ENCODE measurements at places on chromosomes 12 and 14.

DNA sequence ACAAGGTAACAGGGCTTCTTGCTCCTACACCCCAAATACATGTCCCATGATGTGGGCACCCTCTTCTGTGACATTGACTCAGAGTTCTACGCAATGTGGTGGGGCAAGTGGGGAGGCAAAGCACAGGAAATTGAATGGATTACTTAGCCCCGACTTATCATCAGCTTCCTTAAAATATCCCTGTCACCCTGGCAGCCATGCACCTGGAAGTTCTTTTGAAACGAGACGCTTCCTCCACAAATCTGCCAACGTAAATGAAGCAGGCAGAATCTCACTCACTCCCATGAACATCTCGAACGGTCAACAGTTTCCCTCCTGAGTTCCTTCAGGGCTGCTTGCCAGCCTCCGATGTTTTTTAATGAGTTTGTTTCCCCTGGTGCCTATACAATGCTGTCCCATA lies 33.5 kb downstream of the RNFT2 start:
- DNase-seq = no peak

DNA sequence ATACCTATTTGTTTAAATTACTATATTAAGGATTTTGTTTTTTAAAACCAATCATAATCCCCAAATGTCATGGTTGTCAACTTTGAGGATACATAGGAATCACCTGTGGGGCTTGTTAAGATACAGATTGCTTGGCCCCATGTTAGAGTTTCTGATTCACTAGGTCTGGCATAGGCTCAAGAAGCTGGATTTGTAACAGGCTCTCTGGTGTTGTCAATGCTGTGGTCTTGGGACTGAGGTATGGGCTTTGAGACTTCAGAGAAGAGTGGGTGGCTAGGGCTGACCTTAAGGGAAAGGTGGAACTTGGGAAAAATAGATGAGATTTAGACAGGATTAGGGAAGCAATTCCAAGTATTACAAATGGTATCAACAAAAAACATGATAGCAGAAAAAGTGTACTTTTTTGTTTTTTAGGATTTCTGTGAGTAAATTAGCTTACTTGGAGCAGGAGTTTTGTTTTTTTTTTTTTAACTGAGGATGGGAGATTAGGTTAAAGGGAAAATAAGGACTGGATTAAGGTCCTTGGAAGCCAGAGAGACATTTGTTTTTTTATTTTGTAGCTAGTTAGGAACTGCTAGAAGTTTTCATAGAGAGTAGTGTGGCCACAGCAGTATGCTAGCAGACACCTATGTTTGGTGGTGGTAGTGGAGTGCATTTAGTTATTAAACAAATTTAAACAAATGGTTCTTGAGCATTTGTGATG lies 88.6 kb downstream of the RAD51B start:
- no peak for DNase-seq

GRCh38 chr12:89770391-89770790 lies 61.8 kb upstream of the ATP2B1 start:
- peak; percentile 57 for DNase-seq

DNA sequence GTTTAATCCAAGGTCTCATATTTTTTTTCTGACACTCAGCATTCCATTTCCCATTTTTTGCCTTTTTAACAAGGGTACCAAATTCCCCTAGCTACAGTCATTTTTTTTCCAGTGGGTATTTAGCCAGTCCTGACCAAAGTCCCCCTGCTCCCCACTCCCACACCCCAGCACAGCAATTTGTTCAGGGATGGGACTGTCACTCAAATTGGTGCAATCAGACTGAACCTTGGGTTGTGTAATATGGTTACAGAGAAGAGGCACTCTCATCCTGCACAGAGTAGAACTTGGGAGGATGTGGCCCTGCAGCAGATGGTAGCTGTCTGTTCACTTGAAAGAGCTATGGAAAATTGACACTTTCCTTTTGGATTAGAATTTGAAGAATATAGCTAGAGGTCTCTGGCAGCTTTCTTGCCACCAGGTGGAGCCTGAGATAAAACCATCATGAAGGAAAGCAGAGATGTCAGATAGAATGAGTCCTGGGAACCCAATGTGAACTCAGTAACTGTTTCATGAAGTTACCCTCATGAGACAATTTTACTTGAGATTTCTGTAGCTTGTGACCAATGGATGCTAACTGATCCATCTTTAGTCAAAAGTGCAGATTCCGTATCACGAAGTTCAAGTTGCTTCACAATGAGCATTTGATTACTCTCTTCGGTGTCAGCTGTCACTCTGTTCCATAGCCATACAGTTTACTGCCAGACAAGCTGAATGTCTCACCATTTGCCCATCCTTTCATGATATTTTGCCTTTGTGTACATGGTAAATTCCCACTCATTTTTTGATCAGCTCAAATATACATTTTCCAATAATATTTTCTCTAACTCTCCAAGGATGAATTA lies 394.0 kb upstream of the SYT1 start:
- DNase-seq = peak; percentile 87

DNA sequence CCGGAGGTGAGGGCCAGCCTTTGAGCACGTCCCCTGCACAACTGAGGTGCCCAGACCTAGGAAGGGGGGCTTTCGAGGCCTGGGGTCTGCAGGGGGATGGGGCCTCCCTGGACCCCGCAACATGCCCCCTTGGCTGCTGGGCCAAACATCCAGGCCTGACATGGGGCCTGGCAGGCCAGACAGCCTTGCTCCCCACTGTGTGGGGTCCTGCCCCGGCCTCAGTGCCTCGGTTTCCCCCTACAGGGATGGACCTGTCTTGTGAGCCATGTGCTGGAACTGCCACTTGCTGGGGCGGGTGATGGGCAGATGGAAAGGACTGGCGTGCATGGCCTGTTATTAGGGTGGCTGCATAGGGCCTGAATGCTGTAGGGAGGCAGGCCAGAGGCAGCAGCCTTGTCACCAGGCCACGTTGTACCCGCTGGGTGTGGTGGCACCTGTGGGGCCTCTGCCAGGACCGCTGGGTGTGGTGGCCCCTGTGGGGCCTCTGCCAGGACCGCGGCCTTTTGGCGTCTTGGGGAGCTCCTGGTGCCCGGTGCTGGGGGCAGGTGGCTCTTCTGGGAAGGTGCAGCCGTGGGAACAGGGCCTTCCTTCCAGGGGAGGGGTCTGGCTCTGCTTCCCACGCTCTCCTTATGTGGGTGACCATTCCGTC lies 20.4 kb downstream of the ASPG start:
- DNase-seq = no peak

DNA sequence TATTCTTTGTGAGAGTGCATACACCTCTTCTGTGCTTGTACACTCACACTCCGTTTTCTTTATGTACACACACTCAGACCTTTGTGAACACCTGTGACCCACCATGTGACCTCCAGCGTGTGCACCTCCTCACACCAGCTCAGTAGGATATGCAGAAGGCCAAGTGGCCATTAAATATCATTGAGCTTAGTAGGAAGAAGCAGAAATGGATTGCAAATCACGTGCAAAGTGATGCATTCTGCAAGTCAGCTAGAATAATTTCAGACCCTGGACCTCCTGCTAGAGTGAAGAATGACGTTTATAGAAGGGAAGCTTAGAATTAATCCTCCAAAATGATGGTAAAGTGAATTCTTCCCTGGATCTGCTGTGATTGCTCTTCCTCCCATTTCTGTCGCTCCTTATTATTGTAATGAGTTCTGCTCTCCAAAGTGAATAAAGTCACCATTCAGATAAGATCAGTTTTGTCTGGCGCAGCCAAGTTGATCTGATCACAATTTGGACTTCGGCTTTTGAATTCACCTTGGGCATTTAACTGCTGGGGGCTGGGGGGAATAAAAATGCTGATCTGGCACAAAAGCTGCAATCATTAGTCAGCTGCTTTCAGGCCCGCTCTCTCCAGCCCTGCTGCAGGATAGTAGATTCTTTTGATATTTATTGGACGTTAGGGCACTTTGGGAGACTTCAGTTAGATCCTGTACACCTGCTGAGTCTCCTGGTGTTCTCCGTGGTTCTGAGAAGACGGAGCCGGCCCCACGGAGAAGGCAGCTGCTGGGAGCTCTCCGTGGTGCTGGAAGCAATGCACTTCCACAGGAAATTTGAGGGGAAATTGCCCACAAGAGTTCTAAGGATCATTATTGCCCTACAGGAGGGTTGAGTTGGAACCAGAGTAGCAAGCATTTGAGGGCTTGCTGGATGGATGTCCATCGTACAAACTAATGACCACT lies 12.4 kb upstream of the NRXN3 start:
- DNase-seq = no peak
